AML-193 (cell line): ENCODE measurements at places on chromosomes 7 and 10.

DNA sequence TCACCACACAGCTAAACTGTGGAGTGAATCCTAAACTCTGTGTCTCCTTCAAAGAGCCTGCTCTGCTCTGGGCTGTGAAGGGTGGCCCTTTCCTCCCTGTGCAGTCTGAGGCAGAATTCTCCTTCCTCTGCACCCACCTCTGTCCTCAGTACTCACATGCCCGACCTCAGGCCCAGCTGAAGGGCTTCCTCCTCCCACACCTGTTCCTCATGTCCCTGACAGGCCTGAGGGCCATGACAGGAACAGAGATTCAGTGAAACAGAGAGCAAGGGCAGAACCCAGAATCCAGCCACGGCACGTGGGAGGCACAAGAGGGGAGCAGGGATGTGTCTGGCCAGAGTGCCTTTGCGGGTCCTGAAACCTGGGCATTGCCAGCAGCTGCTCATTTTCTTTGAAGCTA, 13.9 kb downstream of the CREB3L2 start:
- no peak for DNase-seq

DNA sequence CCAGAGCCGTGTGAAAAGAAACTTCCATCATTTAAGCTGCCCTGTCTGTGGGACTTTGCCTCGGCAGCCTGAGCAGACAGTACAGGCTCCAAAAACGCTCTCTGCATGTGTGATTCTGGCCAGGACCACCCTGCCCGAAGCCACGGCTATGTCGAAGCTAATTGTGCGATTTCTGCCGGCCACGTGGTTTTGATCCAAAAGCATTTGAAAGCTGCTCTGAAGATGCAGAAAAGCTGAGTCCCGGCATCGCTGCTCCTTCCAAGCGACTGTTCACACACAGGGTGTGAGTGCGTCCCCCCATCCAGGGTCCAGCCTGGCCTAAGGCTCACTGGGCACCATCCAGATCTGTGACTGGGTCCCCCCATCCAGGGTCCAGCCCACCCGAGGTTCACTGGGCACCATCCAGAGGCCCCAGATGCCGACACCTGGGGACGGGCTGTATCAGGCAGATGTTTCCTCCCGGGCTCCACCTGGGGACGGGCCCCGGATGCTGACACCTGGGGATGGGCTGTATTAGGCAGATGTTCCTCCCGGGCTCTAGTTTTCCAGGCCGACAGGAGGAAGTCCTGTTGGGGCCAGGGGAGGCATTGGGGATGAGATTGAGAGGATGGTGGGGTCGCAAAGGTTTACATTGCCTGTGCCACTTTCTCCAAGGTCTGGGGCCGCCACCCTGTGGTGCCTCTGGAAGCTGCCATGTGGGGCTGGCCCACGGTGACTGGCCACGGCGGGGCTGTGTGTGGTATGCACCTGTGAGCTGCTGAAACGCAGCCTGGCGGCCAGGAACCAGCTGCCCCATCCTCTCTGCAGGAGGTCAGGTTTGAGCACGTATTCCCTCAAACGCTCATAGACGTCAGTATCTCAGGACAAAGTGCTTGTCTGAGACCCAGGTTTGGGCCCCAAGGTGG, 527.4 kb downstream of the DNAJB6 start:
- no peak for DNase-seq

- no peak for DNase-seq
Observed at GRCh38 chr7:18059171-18059570, 31.5 kb upstream of the PRPS1L1 start.

GRCh38 chr7:5354460-5355232, 69.0 kb downstream of the TNRC18 start:
- DNase-seq = no peak

- no peak for DNase-seq
Observed at GRCh38 chr10:114279289-114279688, 40.2 kb downstream of the VWA2 start.
